Pericardium fibroblast (primary cell): ENCODE measurements at places on chromosomes 2 and 18. TPM values are rescaled to one million over a fixed set of nuclear protein-coding genes. Genes with fewer than 3 reads are reported as not detected.

Gene ALPI
- total RNA-seq: not detected in 2 replicates

Gene BUB1
- total RNA-seq: 1.6 and 2.1 TPM in 2 replicates

Gene SPP2
- not detected in 2 replicates for total RNA-seq

Gene SLC14A1
- total RNA-seq: under 0.01 TPM in 1 of 2 replicates, not detected in the other

Gene FAM237A
- total RNA-seq: not detected in 2 replicates

Gene DUSP2
- 3.5 and 6.6 TPM in 2 replicates for total RNA-seq

Gene PTGR3
- total RNA-seq: 13.4 and 16.5 TPM in 2 replicates

Gene HOXD11
- total RNA-seq: not detected in 2 replicates

Gene RND3
- 15.2 and 59.7 TPM in 2 replicates for total RNA-seq

Gene PLGLB1
- total RNA-seq: 0.93 and 2.0 TPM in 2 replicates

Gene UCN
- total RNA-seq: 0.35 and 2.0 TPM in 2 replicates

Gene IL36B
- not detected in 2 replicates for total RNA-seq

Gene CKAP2L
- 0.23 and 0.77 TPM in 2 replicates for total RNA-seq

Gene RFX8
- total RNA-seq: 0.12 and 2.7 TPM in 2 replicates

Gene ACMSD
- not detected in 2 replicates for total RNA-seq

Gene ARHGAP15
- not detected in 2 replicates for total RNA-seq

Gene FAHD2B
- 3.8 and 9.3 TPM in 2 replicates for total RNA-seq
